ENCODE measurements at places on chromosomes 7 and 10. TPM values are rescaled to one million over a fixed set of nuclear protein-coding genes. Genes with fewer than 3 reads are reported as not detected.

The RSPH10B gene
- not detected for total RNA-seq

The CAMK2B gene
- total RNA-seq, result 104 TPM

The OPALIN gene
- not detected for total RNA-seq

The PRSS37 gene
- total RNA-seq, result not detected

The IKZF1 gene
- total RNA-seq, result 2.2 TPM

The NXPH1 gene
- not detected for total RNA-seq

The EZH2 gene
- total RNA-seq, result 1.8 TPM

The WDR37 gene
- total RNA-seq, result 33.3 TPM

The LYZL2 gene
- total RNA-seq, result not detected

The TLX1 gene
- 0.21 TPM for total RNA-seq

DNA sequence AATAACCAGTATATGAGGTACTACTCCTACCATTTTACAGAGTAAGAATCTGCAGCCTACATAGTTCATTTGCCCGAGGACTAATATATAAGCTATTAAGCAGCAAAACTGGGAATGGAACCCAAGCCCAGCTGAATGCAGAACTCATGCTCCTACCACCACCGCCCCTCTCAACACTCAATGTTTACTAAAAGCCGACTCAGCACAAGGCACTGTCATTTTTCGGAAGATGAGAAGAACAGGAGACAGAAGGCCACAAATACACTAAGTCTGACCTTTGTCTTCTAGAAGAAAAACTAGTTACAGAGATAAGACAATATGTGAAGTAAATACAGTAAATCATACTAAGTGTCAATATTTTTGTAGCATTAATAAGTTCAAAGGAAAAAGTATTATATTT, 40.6 kb upstream of the SLIT1 start:
- no peaks in the 10 kb centered on the region for H3K27me3 ChIP-seq
- H3K36me3 ChIP-seq, result peaks cover 4% of the 10 kb centered on the region
- no peaks in the 10 kb centered on the region for H3K4me1 ChIP-seq

- H3K27me3 ChIP-seq, result no peaks in the 10 kb centered on the region
- no peaks in the 10 kb centered on the region for H3K36me3 ChIP-seq
- peaks cover 8% of the 10 kb centered on the region for H3K4me1 ChIP-seq
- H3K4me3 ChIP-seq, result no peak overlapping the region
Observed at GRCh38 chr10:89255793-89256192, 4.2 kb upstream of the LIPA start.

- H3K27ac ChIP-seq, result no peak overlapping the region
- H3K4me3 ChIP-seq, result no peak overlapping the region
- no peaks in the 10 kb centered on the region for H3K36me3 ChIP-seq
- H3K27me3 ChIP-seq, result no peaks in the 10 kb centered on the region
Observed at GRCh38 chr7:7159063-7159658, 23.2 kb upstream of the C1GALT1 start.

- no peaks in the 10 kb centered on the region for H3K4me1 ChIP-seq
- no peak overlapping the region for H3K27ac ChIP-seq
- H3K36me3 ChIP-seq, result no peaks in the 10 kb centered on the region
- DNase-seq, result no peak
- no peak overlapping the region for H3K4me3 ChIP-seq
- no peaks in the 10 kb centered on the region for H3K27me3 ChIP-seq
Observed at GRCh38 chr10:86073199-86073977, 293.2 kb downstream of the GRID1 start.

DNA sequence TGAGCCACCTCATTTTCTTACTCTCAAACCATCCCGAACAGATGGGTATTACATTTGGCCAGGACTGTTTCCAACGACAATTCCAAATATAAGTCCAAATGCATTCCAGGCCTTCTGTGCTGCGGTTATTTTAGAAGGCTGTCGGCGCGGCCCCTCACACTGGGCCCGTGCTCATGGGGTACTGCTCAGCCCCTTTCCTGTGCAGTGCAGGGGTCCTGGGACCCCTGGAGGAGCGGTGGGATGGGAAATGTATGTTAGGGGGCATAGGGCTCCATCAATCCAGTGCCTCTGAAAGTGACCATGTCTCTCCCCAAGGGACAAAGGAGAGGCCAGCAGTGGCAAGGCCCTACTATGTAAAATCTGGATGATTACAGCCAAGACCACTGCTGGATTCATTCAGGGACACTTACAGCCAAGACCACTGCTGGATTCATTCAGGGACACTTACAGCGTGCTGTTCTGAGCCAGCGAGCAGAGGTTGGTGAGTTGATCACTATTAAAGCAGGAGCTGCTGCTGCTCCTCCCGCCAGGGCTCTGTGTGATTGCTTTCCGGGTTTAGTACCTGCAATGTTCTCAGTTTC, 66.3 kb downstream of the CHST15 start:
- H3K4me3 ChIP-seq, result no peak overlapping the region
- peaks cover 12% of the 10 kb centered on the region for H3K27me3 ChIP-seq
- H3K36me3 ChIP-seq, result no peaks in the 10 kb centered on the region

DNA sequence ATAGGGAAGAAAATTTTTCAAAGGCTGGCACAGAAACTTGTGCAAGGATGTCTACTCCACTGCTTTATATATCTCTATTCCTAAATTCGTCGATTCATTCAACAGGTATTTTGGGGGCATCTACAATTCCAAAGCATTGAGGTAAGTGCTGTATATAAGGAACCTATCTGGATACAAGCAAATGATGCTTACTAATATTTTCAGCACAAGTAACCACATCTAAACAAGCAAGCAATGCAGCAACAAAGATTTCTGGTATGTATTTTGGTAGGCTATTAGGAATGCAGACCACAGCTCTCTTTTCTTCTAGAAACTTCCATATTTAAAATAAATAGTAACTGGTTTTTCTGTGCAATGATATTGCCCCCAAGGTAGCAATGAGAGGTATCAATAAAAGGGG, 183.9 kb downstream of the SGMS1 start:
- no peaks in the 10 kb centered on the region for H3K27me3 ChIP-seq
- H3K4me3 ChIP-seq, result no peak overlapping the region
- no peaks in the 10 kb centered on the region for H3K4me1 ChIP-seq
- DNase-seq, result no peak
- H3K27ac ChIP-seq, result no peak overlapping the region
- no peaks in the 10 kb centered on the region for H3K36me3 ChIP-seq

- H3K4me1 ChIP-seq, result peaks cover 13% of the 10 kb centered on the region
- H3K27me3 ChIP-seq, result no peaks in the 10 kb centered on the region
- no peak overlapping the region for H3K4me3 ChIP-seq
- no peaks in the 10 kb centered on the region for H3K36me3 ChIP-seq
Observed at GRCh38 chr7:55475855-55476803, 96.2 kb downstream of the VOPP1 start.

GRCh38 chr10:98445200-98445812, 1.4 kb downstream of the HPS1 start:
- no peak overlapping the region for H3K27ac ChIP-seq
- DNase-seq, result no peak
- H3K36me3 ChIP-seq, result no peaks in the 10 kb centered on the region
- H3K4me3 ChIP-seq, result no peak overlapping the region
- peaks cover 8% of the 10 kb centered on the region for H3K4me1 ChIP-seq

DNA sequence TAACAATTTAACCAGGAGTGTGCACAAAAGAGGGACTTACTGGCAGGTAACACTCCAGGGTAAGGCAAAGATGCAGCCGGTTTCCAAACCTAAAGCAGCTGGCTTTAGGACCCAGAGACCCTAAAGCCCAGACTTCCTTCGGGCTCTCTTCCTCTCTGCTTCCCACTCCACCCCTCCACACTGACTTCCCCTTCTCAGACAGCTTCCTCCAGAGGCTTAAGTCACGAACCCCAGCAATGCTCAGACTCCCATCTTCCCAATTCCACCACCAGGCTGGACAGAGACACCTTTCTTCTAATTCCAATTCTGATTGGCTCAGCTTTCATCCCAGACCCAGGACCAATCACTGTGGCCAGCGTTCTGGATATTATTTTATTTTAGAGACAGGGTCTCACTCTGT, 24.8 kb downstream of the STYXL1 start:
- no peak overlapping the region for H3K27ac ChIP-seq
- H3K27me3 ChIP-seq, result no peaks in the 10 kb centered on the region
- no peaks in the 10 kb centered on the region for H3K4me1 ChIP-seq
- H3K36me3 ChIP-seq, result peaks cover 31% of the 10 kb centered on the region
- H3K4me3 ChIP-seq, result no peak overlapping the region
- DNase-seq, result no peak

DNA sequence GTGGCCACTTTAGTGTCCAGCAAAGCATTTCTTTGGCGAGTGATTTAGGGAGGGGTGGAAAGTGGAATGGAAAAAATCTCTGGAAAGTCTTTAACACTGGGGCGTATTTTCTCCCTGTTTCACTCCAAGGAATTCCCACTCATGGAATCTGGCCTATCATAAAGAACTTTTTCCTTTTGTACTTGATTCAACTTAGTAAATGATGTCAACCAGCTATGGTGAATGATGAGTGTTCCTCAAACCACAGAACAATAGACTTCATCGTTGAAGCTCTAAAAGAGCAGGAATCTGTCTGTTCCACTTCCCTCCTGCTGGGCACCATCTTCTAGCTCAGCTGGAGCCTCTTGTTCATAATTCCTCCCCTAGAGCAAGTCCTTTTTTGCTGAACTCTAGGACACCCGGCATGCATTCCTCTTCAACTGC, 66.5 kb downstream of the EPDR1 start:
- no peaks in the 10 kb centered on the region for H3K27me3 ChIP-seq
- no peak for DNase-seq
- no peak overlapping the region for H3K4me3 ChIP-seq
- no peaks in the 10 kb centered on the region for H3K4me1 ChIP-seq
- H3K27ac ChIP-seq, result no peak overlapping the region

GRCh38 chr10:129329385-129330055, 137.5 kb upstream of the MGMT start:
- H3K36me3 ChIP-seq, result no peaks in the 10 kb centered on the region
- no peak overlapping the region for H3K4me3 ChIP-seq
- H3K27ac ChIP-seq, result no peak overlapping the region

GRCh38 chr7:13106513-13106912, 419.1 kb downstream of the ARL4A start:
- H3K27ac ChIP-seq, result no peak overlapping the region
- H3K36me3 ChIP-seq, result no peaks in the 10 kb centered on the region
- H3K4me1 ChIP-seq, result no peaks in the 10 kb centered on the region
- H3K27me3 ChIP-seq, result no peaks in the 10 kb centered on the region
- H3K4me3 ChIP-seq, result no peak overlapping the region

- peaks cover 53% of the 10 kb centered on the region for H3K27me3 ChIP-seq
- no peaks in the 10 kb centered on the region for H3K4me1 ChIP-seq
- DNase-seq, result no peak
- H3K27ac ChIP-seq, result no peak overlapping the region
- no peaks in the 10 kb centered on the region for H3K36me3 ChIP-seq
Observed at GRCh38 chr10:131142517-131143380, 168.8 kb downstream of the TCERG1L start.

DNA sequence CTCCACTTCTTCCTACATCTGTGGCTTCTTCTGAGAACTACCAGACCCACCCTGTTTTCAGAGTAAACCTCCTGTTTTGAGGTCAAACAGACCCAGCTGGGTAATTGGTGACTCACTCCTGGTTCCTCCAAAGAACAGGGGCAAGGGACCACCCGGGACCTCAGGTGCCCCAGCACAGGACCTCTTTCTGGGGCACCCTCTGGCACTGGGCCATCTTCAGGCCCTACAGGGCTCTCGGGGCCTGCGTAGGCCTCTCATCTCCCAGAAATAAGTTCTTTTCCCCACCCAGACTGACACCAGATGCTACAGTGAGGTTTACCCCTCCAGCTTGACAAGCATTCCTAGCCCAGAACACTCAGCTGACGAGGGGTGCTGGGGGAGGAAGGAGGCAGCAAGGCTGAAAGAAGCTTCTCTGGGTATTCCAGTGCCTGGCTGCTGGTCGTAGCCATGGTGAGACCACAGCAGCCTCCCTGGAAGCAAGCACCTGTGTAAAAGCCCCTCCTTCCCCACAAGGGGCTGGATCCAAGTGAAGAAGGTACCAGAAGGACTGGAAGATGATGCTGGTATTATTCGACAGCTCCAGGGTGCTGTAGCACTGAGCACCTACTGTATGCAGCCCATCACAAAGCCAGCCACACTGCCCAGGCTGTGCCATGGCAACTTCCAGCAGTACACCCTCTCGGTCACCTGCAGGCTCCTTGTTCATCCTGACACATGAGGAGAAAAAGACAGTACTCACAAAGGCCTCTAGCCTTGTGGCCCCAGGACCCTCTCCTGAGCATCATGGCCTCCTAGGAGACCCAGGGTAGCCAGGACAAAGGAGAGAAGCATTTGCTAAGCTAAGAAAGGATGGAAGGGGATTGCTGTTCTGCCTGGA, 47.4 kb downstream of the ALOX5 start:
- no peak for DNase-seq
- peaks cover 35% of the 10 kb centered on the region for H3K4me1 ChIP-seq
- no peaks in the 10 kb centered on the region for H3K36me3 ChIP-seq

- no peaks in the 10 kb centered on the region for H3K27me3 ChIP-seq
- H3K36me3 ChIP-seq, result no peaks in the 10 kb centered on the region
- H3K4me1 ChIP-seq, result no peaks in the 10 kb centered on the region
- no peak for DNase-seq
- H3K4me3 ChIP-seq, result no peak overlapping the region
Observed at GRCh38 chr10:12766223-12766622, 235.3 kb downstream of the CCDC3 start.

GRCh38 chr10:98259606-98260315, 8.2 kb downstream of the LOXL4 start:
- no peaks in the 10 kb centered on the region for H3K36me3 ChIP-seq
- DNase-seq, result no peak
- no peaks in the 10 kb centered on the region for H3K4me1 ChIP-seq
- no peak overlapping the region for H3K4me3 ChIP-seq
- H3K27ac ChIP-seq, result no peak overlapping the region

DNA sequence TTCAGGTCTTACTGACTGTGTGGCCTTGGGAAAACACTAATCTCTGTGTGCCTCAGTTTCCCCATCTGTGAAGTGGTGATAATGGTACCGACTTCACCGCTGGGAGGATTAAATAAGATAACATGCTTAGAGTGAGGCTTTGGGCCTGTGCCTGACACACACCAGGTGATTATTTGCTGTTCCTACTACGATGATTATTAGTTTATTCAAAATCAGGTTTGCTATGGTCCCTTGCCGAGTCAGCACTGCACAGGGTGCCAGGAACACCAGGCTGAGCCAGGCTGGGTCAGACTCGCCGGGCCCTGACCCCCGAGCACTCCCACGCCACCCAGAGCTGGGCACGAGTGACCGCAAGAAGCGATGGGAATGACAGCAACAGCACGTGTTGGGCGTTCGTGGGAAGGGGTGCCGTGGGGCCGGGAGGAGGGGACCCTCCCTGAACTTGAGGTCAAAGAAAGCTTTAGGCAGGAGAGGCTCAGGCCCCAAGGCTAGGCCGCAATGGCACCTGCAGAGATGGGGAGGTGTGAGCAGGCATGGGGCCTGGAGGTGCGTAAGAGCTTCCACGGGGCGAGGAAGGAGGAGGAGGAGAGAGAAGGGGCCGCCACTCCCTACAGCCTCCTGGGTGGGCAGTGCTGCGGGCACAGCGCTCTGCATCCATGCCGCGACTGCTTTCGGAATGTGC, 325.4 kb downstream of the DNAJB6 start:
- H3K4me3 ChIP-seq, result no peak overlapping the region
- DNase-seq, result no peak
- no peaks in the 10 kb centered on the region for H3K36me3 ChIP-seq
- H3K4me1 ChIP-seq, result no peaks in the 10 kb centered on the region
